ENCODE measurements at places on chromosomes 2 and 18. TPM values are rescaled to one million over a fixed set of nuclear protein-coding genes. Genes with fewer than 3 reads are reported as not detected.

The RAPGEF4 gene
- 10.4 TPM for total RNA-seq

DNA sequence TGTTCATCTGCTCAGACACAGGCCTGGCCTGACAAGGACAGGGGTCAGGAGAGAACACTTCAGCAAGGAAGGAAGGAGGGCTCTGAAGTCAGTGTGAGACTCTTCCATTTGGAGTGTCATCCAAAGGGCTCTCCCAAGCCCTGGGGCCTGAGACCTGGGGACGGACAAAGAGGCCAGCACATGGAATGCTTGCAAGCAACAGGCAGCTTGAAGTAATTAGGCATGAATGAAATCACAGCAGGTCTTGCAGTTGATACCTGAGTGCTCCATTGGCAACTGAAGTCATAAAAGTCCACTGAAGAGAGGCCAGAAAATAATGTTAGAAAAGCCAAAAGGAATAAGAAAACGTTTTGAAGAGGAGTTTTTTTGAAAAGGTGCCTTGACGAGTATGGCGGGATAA is 231.7 kb downstream of the VAPA start:
- DNase-seq, result no peak

The SERPINB11 gene
- not detected for total RNA-seq

DNA sequence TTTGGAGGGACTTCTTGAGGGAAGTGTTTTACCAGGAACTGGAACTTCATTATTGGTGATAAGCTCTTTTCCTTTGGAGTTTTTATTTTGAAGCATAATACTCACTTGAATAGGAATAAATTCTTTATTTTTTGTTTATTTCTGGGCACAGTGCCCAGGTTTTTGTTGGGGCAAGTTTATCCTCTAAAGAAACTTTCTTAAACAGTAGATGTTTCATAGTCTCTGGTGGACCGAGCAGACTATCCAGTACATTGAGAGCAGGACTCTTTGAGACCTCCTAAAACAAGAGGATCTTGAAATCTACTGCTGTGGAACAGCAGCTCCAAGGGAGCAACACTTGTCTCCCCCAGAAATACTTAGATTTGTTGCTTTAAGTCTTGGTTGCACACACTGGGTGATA is 109.4 kb downstream of the PARD3B start:
- no peak for DNase-seq

The PDE1A gene
- total RNA-seq, result 7.1 TPM

The CTNNA2 gene
- total RNA-seq, result not detected

DNA sequence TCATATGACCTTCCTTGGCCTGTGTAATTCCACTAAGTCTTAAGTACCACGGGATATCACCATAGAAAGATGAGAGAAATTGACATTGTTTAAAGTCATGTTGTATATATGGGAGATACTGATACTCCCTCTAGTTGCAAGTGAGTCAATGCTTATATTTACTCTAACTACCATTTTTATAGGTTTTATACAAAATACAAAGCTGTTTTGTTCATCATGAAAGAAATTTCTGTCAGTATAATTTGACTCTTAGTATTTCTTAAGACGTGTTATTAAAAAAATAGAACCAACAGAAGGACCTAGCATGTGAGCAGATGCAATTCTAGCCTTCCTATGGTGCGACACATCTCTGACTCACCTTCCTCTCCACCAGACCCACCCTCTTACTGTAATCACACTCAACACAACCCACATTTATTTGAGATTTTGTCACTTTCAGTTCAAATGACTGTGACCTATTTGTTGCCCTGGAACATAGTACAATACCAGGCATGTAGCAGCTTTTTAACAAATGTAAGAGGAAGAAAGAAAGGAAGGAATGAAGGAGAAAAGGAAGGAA is 453.1 kb downstream of the CMPK2 start:
- no peak for DNase-seq

The CDC42EP3 gene
- 47.6 TPM for total RNA-seq

- peak; percentile 78 for DNase-seq
These were observed 75.5 kb upstream of the SALL3 start for GRCh38 chr18:78904179-78904531.

DNA sequence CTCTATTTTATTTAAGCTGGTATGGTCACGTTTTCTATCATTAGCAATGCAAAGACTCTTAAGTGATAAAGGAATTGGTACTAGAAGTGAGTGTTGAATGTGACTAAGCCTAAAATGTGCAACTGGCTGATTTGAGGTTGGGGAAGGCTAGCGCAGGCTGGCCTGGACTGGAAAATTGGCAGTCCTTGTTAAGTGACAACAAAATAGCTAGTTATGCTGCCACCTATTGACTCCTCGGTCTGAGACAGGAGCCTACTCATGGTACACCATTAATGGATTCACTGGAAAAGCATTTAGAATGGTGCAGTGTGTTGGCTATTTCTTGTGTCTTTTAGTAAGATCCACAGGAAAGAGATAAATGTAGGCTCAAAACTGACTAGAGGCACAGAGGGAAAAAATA is 5.7 kb upstream of the WIPF1 start:
- DNase-seq, result no peak

DNA sequence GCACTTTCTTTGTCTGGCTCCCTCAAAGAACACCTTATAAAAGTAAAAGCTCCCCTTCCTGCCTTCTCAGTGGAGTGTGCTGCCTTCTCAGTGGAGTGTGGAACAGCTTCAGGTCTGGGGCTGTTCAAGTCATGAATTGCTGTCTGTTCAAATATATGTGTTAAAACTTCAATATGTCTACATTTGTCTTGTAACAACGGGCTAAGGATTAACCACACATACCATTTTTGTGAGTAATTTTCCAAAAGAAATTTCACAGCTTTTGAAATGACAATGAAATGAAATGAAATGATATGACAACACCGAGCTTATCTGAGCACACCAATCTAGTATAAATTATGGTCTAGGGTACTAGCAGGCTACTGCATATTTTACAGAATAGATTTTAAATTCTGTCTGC is 42.9 kb downstream of the CABYR start:
- no peak for DNase-seq

DNA sequence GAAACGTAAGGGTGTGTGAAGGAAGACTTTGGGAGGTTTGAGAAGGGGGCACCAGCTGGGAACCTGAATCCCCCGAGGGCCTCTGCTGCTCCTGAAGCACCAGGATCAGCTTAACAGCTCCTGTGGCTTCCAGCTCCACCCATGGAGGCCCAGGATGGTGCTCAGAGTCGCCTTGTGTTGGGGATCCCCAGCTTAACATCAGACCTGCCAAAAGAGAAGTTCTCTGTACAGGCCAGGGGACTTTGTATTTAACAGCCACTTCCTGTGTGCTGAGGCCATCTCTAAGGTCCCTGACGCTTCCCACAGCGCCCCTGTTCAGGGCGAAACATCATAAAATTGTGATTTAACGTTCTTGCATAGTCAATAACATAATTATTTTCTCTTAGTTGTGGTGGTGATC is 77.5 kb downstream of the NCK2 start:
- DNase-seq, result no peak

GRCh38 chr18:45171679-45172191 is 443.5 kb upstream of the SLC14A2 start:
- DNase-seq, result no peak

- no peak for DNase-seq
These were observed 95.7 kb upstream of the RASGRP3 start for GRCh38 chr2:33380719-33381118.

DNA sequence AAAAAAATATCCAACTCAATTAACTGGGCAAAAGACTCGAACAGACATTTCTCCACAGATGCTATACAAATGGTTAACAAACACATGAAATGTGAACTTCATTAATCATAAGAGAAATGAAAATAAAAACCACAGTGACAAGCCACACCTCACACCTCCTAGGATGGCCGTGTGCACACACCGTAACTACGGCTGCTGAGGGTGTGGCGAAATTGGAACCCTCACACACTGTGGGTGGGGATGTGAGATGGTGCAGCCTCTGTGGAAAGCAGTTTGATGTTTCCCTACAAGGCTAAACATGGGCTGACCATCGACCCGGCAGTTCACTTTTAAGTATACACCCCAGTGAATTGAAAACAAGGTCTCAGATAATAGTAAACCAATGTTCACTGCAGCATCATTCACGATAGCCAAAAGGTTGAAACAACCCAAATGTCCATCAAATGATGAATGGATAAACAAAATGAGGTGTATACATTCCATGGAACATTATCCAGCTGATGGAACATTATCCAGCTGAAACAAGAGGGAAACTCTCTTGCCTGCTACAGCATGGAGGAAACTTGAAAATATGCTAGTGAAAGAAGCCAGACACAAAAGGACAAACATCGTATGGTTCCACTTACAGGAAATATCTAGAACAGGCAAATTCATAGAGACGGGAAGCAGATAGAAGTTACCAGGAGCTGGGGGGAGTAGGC is 32.2 kb downstream of the ZAP70 start:
- no peak for DNase-seq

The DTNA gene
- total RNA-seq, result 19.7 TPM

DNA sequence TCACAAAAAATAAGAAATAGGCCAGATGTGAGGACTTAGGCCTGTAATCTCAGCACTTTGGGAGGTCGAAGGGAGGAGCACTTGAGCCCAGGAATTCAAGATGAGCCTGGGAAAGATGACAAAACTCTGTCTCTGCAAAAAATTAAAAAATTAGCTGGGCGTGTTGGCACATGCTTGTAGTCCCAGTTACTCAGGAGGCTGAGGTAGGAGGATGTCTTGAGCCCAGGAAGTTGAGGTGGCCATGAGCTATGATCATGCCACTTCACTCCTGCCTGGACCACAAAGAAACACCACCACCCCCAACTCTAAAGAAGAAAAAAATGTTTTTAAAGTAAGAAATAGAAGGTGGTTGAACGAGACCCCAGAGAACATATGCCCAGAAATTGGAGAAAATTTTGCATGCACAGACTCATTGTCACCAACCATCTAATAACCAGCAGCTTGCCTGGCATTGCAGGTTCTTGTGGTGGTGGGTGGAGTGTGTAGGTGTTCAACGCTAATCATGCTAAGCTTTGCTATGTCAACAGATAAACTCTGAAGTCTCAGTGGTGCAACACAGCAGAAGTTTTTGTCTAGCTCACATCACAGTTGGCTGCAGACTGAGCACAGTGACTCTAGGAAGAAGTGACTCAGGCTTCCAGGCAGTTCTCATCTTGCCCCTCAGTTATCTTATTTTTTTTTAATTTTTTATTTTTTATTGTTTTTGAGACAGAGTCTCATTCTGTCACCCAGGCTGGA is 18.6 kb downstream of the ARL4C start:
- DNase-seq, result peak; percentile 18

The SERPINB8 gene
- total RNA-seq, result 18.9 TPM
